ENCODE measurements at places on chromosomes 6 and 20. TPM values are rescaled to one million over a fixed set of nuclear protein-coding genes. Genes with fewer than 3 reads are reported as not detected.

GRCh38 chr6:159929819-159930218, 39.0 kb downstream of the MAS1 start:
- H3K36me3 ChIP-seq, result no peaks in the 10 kb centered on the region
- no peak overlapping the region for H3K27ac ChIP-seq
- H3K4me3 ChIP-seq, result no peak overlapping the region

The HLA-DOA gene
- total RNA-seq, result 0.08 TPM

The CDSN gene
- total RNA-seq, result not detected

DNA sequence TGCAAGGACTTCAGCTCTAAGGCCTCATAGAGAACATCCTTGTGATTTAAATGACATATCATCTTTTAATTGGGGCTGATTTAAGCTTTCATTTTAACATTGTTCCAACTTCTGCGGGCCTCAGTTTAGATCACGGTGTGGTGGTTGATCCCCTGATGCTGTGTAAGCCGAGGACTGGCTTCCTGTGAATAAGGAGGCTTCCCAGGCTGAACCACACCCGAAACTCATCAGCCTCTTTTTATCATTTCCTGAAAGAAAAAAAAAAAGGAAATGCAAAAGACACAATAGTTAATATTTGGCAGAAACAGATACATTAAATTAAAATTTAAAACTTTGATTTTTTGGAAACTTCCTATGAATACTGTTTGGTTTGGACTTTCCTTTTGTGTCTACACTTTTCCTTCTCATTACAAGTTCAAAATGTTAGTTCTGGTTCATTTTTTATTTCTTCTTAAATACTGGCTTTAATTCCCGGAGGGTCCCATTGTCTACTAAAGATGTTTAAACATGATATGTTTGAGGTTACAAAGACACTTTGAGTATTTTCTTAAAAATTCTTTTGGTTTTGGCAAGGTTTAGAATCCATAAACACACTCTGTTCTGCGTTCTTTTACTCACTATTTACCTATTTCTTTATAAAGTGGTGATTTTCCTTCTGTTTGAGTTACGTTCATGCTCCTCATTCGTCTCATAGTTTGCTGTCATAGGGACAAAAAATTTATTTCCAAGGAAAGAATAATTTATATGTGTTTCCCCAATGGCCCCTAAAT, 230.0 kb upstream of the SULF2 start:
- no peaks in the 10 kb centered on the region for H3K36me3 ChIP-seq
- H3K27ac ChIP-seq, result no peak overlapping the region
- H3K27me3 ChIP-seq, result peaks cover 2% of the 10 kb centered on the region
- no peaks in the 10 kb centered on the region for H3K4me1 ChIP-seq

DNA sequence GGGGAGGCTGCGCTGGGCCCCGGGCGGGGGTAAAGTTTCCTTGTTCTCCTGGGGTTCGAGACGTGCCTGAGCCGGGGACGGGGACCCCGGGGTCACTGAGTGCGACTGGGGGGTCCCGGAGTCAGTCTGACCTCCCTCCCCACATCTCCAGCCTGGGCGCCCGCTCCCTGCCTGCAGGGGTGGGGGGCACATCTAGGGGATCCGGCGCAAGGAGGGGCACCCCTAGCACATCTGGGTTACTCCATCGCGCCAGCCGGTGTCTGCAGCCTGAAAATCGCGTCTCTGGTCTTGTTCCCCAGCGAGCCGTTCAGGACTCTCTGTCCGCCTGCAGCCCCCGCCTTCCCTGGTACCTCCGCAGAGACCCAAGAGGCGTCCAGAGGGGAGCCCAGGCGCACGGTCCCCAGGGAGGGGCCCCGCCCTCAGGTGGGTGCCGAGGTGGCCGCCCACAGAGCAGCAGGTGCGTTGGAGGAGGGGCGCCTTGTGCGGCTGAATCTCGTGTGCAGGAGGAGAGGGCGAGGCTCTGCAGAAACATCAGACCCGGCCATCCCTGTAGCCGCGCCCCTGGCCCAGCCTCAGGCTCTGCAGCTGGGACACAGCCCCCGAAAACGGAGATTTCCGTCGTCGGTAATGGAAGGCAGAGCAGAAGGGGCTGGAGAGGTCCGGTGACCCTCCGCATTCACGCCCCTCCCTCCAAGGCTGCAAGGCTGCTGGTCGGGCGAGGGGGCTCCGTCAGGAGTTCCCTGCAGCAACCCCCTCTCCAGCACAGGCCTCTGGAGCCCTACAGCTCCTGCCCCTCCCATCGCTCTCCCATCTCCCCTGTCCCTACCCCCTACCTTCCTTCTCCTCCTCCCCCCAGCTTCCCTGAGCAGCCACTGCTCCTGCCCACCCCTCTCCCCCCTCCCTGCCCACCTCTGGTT, 628 bp upstream of the CHRNA4 start:
- peaks cover 6% of the 10 kb centered on the region for H3K4me1 ChIP-seq
- no peak overlapping the region for H3K4me3 ChIP-seq
- H3K27me3 ChIP-seq, result no peaks in the 10 kb centered on the region
- DNase-seq, result no peak
- H3K36me3 ChIP-seq, result no peaks in the 10 kb centered on the region

The KIAA1755 gene
- total RNA-seq, result 0.08 TPM

Data from Panc1 (cell line).